Activated CD4-positive, alpha-beta T cell treated with anti-CD3 and anti-CD28 coated beads, Interleukin-2, amount 50 U/mL, for 24 hours (primary cell): ENCODE measurements at places on chromosomes 3 and 15.

- DNase-seq, result peak; percentile 14
Observed at GRCh38 chr15:78565097-78565950, at the start of gene CHRNA5. Gene CHRNA5 (plus strand): TSS chr15:78565520. CDS start chr15:78565720, 200 bp downstream.

DNA sequence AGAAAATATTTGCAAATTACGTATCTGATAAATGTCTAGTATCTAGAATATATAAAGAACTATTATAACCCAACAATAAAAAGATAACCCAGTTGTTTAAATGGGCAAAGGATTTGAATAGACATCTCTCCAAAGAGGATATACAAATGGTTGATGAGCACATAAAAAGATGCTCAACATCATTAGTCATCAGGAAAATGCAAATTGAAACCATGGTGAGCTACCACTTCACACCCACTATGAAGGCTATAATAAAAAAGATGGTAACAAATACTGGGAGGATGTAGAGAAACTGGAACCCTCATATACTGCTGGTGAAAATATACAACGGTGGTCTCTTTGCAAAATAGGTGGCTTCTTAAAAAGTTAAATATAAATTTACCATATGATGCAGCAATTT is 28.0 kb downstream of the RAD51 start:
- DNase-seq, result no peak

DNA sequence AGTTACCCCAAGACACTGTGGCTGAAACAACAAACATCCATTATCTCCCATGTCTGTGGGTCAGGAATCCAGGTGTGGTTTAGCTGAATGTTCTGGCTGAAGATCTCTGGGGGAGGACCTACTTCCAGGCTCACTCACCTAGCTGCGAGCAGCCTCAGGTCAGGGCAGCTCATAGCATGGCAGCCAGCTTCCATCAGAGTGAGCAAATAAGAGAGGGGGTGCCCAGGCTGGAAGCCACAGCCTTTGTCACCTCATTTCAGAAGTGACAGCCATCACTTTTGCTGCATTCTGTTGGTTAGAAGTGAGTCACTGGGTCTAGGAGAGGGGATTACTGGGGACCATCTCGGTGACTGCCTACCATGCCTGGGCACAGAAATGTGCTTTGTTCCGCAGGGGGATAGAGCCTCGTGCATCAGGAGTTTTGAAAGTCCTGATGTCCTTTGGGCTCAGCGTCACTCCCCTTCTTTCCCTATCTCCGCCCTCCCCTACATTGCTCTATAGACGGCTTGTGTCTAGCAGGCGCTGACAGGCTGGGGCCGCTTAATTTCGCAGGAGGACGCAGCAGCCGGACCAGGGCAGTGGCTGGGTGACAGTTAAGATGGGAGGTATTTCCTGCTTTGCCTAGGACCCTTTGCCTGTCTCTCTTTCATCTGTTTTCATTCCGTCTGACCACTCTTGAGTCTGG is 25.4 kb downstream of the TGM4 start:
- no peak for DNase-seq

DNA sequence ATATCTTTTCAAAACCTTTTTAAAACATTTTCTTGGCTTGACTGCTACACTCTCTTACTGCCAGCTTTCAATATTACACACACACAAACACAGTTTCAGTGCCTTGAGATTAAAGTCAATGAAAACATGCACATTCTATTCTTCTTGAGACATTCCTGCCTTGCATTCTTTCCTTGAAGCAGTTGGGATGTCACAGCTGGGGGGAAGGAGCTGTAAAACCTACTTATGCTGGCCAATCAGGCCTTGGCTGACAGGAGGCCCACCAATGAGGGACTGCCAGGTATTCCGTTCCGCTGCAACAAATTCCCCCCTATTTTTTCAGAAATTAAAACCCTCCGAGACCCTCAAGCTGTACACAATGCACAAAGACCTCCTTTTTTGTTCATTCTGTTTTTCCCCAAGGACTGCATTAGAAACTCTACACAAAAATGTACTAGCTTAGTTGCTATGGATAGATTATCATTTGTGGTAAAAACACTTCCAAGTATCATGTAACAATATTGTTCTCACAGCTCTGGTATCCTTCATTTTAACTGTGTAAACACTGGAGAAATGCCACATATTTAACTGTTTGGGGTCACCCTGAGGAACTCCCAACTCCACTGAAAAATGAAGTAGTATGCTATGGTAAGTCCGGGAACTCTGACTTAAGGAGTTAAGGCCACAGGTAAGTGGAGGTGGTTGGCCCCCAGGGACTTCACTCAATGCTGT is 18.5 kb downstream of the FSTL1 start:
- no peak for DNase-seq

DNA sequence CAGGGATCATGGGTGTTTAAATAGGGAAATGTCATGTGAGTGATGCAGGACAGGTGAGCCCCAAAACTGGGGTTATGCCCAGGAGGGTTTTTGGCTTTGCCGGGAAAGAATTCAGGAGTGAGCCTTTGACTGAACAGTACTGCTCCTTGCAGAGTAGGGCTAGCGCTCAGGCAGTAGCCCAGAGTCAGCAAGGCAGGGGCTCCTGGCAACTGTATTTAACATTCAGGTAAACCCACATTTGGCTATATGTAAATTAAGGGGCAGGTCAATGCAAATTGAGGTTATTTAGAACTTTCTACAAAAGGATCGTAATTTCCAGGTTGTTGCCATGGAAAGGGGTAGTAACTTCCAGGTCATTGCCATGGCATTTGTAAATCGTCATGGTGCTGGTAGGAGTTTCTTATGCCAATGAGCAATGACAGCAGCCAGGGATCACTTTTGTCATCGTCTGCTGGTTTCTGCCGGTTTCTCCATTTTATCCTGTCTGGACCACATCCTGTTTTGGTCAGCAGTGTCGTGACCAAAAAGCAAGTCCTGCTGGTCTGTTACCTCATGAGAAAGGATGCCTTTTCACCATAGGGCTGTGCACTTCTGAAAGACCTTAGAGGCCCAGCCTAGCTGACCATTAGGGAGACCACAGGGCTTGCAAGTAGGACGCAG is 24.3 kb downstream of the MTHFS start:
- DNase-seq, result no peak

- no peak for DNase-seq
Observed at GRCh38 chr15:76648732-76649444, 256.3 kb downstream of the SCAPER start.

GRCh38 chr15:50676799-50677483 is 9.7 kb downstream of the TRPM7 start:
- no peak for DNase-seq
